ENCODE measurements at places on chromosomes 7 and 10.

GRCh38 chr7:77415823-77416620 is at the start of gene GSAP:
Gene GSAP, minus strand, starts transcription at chr7:77416349. Its CDS starts 28 bp downstream, at chr7:77416321.
- no peak for DNase-seq

DNA sequence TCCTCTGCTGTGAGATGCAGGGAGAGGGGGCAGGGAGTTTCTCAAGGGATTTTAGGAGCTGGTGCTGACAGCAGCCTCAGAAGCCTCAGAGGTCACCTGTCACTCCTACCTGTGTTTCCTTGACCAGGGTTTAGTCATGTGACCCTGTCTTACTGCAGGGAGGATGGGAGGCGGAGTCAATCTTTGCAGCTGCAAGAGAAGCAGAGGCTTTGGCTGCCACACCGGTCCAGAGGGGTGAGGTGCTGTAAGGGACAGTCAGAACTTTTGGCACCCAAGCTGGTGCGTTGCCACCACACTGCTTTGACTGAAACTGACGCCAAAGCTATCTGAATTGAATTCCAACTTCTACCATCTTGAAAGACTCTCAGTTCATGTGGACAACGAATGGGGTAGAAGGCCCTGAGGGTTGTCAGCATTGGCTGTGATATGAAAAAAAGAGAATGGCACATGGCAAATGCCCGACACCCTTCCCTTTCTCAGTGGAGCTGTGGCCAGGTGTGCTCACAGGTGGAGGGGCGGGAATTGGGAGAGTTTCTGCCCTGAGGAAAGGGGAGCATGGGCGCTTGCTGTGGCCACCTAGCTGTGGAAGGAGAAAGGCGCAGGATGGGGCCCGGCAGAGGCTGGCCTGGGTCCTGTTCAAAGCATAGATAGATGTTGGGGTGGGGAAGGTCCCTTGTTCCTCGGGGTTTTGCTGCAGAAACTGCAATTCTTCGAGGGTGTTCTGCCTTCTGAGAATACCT is 69.3 kb downstream of the ARHGAP22 start:
- no peak for DNase-seq

DNA sequence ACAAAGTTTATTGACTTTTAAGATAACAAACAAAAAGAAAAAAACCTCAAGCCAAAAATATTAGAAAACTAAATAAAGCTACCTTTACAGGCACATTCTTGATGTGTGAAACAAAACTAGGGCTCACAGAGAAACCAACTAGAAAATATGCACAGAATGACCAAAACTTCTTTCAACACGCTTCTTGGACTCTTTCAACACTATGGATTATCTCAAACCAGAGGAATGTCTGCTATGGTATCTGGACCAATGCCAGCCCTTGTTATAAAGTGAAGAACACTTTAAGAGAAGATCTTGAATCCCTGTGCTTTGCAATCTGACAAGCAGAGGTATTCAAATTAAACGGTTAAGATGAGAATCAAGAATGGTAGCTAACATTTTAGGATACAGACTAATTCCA is 76.6 kb downstream of the DNAJC1 start:
- no peak for DNase-seq

GRCh38 chr7:67599331-67600062 is 602.9 kb downstream of the TYW1 start:
- DNase-seq: no peak

- no peak for DNase-seq
Measured at GRCh38 chr7:120931243-120931642, 19.3 kb upstream of the ING3 start.

- peak; percentile 37 for DNase-seq
Measured at GRCh38 chr10:50347394-50347802, 96.1 kb upstream of the ASAH2 start.

- no peak for DNase-seq
Measured at GRCh38 chr7:143325240-143325639, 9.3 kb downstream of the CLCN1 start.

- peak; percentile 69 for DNase-seq
Measured at GRCh38 chr7:142853739-142854371, 1.0 kb upstream of the EPHB6 start.

DNA sequence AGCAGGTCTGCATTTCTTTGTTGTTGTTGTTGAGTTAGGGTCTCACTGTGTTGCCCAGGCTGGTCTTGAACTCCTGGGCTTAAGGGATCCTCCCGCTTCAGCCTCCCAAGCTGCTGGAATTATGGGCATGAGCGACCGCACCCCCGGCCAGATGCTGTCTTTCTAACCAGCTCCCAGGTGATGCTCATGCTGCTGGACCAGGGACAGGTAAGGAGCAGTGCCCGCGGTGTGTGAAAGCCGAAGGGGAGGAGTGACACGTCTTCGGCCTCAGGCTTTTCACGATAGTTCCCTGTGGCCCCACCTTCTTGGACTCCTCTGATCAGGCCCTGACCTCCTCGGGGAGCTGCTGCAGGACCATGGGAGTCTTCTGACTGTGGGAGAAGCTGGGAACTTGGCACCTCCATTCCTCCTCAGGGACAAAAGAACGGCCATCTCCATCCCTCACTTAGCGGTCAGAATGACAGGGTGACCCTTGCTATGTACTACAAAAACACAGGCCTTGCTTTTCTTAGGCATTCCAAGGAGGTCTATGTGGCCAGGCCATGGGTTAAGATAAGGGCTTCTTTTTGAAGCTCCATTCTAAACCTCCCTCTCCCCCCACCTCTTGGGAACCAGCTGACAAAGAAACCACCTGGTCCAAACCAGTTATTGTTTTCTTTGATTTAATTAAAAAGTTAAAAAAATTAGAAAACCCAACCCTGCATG is 5.5 kb downstream of the SFRP5 start:
- DNase-seq: no peak

- DNase-seq: no peak
Measured at GRCh38 chr10:34967335-34967880, 122.7 kb downstream of the CUL2 start.

GRCh38 chr10:6543431-6544005 is 36.6 kb downstream of the PRKCQ start:
- DNase-seq: no peak

- no peak for DNase-seq
Measured at GRCh38 chr7:45404622-45405021, 169.5 kb upstream of the ADCY1 start.

- DNase-seq: no peak
Measured at GRCh38 chr10:63455507-63455906, 10.3 kb downstream of the JMJD1C start.

All from GM18507 (cell line).